ENCODE measurements at places on chromosomes 2 and 18. TPM values are rescaled to one million over a fixed set of nuclear protein-coding genes. Genes with fewer than 3 reads are reported as not detected.

Gene NAT8
- total RNA-seq, result not detected

Gene MRO
- 87.4 TPM for total RNA-seq

Gene ERFE
- total RNA-seq, result 9.5 TPM

Gene DYNAP
- not detected for total RNA-seq

Gene ARL4C
- total RNA-seq, result 1.3 TPM

Gene LOXL3
- total RNA-seq, result 13.1 TPM

Gene FBXO48
- total RNA-seq, result 2.4 TPM

Gene CNTNAP5
- 0.31 TPM for total RNA-seq

Gene DLGAP1
- total RNA-seq, result 69.1 TPM

Gene MOGAT1
- not detected for total RNA-seq

Gene HMSD
- 0.39 TPM for total RNA-seq

Gene MSTN
- 0.24 TPM for total RNA-seq

Gene VIT
- total RNA-seq, result 5.6 TPM

Gene CRYBA2
- total RNA-seq, result 0.56 TPM

Gene CTNNA2
- 43.4 TPM for total RNA-seq

Gene GPAT2
- total RNA-seq, result 38.9 TPM

Gene DPP10
- total RNA-seq, result 6.7 TPM
